ENCODE measurements at places on chromosomes 16 and 17.

DNA sequence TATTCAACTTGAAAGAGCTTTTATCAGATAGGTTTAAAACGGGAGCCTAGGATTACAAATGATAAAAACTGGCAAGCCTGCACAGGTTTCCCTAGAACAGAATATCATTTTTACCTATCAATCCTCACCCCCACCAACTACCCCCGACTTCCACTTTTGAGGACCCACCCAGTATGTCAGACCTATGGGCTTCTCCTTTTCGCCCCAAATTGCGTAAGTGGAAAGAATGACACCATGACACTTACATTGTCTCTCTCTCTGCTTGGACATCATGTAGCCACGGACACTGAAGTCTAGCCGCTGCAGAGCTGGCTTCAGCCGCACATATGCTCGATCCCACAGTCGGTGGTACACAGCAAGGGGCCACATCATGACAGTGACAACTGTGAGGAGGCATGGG is 7.4 kb upstream of the PSMC3IP start:
- no peak for DNase-seq

DNA sequence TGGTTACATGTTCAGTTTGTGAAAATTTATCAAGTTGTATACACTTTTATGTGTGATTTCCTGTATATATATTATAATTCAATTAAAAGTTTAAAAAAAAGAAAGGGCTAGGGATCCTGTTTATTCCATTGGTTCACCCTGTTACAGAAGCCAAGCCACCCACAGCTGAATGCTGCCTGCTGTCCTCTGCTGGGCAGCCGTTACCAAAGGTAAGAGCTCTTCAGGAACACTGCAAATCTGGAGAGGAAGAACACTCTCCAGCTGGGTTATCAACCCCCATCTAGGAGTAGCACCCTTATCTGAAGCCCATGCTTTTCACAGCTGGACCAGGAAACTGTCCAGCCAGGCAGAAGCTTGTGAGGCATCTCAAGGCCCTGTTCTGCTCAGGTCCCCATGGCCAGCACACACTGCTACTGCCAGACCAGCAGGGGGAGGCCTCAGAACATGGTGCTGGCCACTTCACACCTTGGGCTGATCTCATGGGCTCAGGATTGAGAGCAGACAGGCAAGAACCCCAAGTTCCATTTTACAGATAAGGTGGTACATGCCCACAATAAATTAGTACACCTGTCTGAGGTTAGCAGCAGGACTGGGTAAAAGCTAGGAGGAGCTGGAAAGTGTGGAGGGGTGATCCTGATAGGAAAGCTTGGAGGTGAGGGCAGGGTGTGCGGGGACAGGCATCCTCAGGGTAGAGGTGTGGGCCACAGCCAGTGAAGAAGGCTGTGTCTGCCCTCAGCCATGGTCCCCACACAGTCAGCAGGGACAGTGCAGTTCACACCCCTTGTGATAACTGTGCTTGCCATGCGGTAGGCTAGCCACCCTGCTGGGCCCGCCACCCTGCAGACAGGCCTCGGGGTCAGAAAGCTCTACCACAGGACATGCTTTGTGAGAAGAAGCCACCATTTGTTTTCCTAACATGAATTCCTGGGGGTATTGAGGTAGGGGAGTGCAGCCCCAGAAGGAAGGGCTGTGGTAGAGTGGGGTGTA is 54.3 kb upstream of the SREBF1 start:
- DNase-seq, result peak; percentile 59

GRCh38 chr16:57020651-57021050 is 31.3 kb downstream of the NLRC5 start:
- no peak for DNase-seq

DNA sequence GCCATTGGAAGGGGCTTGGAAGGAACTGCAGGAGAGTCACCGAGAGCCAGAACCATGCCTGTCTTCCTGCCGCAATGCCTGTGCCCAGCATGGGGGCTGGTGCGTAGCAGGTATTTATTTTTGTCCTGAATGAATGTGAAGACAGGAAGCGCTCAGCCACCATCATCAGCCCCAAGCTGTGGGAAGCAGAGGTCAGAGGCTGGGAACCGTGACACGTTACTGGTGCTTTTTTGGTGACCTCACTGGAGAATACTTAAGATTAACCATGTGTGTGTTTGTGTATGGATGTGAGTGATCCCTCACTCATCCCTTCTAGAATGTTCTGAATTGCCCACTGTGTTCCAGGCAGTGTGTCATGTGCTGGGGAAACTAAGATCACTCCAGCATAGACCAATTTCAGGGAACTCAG is 343.8 kb downstream of the SNX29 start:
- DNase-seq, result no peak

- no peak for DNase-seq
These were observed 231.2 kb downstream of the FOXL1 start for GRCh38 chr16:86809458-86809955.

DNA sequence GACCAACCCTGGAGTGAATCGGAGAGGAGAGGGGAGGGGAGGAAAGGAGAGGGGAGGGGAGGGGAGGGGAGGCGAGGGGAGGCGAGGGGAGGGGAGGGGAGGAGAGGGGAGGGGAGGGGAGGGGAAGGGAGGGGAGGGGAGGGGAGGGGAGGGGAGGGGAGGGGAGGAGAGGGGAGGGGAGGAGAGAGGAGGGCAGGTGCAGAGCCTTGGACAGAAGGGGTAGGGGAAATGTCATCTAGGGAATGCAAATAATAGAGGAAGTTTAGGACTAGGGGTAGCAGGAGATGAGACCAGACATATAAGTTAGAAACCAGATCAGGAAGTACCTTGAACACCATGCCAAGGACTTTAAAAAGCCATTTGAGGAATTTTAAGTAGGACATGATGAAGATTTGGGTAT is 119.8 kb downstream of the RBFOX3 start:
- DNase-seq, result no peak

- DNase-seq, result no peak
These were observed 121.3 kb downstream of the TRIM37 start for GRCh38 chr17:58985367-58985766.

DNA sequence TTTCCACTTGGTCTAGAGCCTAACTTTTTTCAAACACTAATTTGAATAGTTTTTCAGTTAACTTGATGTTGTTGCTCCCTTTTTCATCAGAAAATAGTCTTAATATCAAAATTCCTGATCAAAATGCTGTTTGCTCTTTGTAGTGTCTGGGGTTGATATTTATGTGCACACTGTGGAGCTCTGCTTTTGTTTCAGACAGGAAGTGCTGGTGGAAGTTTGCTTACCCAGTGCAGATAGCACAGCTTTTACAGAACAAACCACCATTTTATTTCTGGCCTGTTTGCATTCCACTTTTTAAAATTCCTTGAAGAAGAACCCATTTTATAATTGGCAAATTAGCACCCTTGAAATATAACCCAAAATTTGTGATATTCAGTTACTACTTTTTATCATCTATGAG is 125.4 kb downstream of the MRTFB start:
- no peak for DNase-seq

DNA sequence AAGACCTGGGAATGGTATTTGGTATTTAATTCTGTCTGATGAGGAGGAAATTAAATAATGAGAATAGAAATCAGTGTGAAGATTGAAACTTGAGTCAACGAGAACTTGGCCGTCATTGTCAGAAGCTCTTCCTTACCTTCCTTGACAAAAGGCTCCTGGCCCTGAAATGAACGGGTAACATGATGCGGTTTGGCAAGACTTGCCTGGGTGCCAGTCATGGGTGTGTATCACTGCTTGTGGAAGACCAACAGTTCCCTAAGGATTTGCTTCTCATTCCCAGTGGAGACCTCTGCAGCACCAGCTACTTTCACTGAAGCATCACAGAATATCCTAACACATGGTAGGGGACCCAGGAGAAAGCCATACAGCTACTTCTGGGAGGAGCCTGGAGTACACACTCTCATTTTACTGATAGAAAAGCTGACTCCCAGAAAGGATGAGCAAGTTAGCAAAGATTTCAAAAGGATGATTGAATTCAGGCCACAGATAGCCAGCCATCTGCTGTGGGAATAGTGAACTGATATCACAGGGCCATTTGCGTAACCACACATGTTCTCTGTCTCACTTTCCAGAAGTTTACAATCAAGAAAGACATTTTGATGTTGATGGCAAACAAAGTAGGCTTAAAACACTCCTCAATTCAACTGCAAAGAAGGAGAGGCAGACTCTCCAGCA is 258.1 kb upstream of the SALL1 start:
- no peak for DNase-seq

GRCh38 chr16:1331712-1332617 is 1.5 kb upstream of the BAIAP3 start:
- DNase-seq, result peak; percentile 66

Measured in eye (tissue), 1 donor.